ENCODE measurements at places on chromosomes 7 and 10.

GRCh38 chr7:12350971-12351370 lies 52.7 kb downstream of the VWDE start:
- no peak for DNase-seq

GRCh38 chr10:10967029-10967428 lies 50.6 kb upstream of the CELF2 start:
- no peak for DNase-seq

DNA sequence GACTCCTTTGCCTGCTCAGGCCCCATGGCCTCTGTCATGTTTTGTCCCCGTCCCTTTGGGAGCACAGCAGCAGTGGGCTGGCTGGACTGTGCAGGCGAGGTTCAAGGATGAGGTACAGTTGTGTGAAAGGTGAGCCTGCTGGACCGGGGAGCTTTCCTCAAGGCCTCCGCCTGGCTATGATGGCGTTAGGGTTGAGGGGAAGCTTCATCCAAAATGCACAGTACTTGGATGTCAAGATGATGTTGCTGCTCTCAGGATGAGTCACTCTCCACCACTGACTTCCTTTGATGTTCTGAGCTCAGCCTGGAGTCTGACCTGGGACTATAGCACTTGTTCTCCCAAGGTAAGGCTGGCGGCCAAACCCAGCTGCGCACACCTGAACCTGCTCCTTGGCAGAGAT lies 152.7 kb upstream of the SHH start:
- no peak for DNase-seq

DNA sequence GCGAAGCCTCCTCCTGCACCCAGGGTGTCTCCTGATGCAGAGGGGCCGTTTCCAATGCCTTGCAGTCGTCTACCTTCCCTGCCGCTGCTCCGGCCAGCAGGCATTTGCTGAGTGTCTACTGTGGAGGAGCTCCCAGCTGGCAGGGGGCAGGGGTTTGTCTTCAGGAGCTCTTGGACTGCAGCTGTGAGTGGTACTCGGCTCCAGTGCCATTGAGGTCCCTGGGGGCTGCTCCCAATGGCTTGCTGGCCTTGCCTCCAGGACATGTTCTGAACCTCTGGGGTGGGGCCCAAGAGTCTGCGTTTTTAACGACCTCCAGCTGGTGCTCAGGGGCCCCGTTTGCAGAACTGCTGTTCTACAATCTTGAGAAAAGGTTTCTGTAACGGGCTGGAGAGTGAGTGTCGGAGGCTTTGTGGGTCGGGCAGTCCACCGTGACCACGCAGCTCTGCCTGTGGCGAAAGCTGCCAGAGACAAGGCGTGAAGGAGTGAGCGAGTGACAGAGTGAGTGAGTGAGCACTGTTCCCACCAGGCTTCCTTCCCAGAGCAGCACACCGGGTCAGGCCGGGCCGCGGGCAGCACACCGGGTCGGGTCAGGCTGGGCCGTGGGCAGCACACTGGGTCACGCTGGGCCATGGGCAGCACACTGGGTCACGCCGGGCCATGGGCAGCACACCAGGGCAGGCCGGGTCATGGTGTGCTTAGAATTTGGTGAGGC lies 520.2 kb downstream of the PTPRN2 start:
- no peak for DNase-seq

GRCh38 chr10:79542626-79543025 lies 17.6 kb downstream of the SFTPA2 start:
- DNase-seq = no peak

- DNase-seq = no peak
These were observed 25.2 kb upstream of the PLXDC2 start for GRCh38 chr10:19791032-19791431.
